Non-pigmented ciliary epithelial cell (primary cell): ENCODE measurements at places on chromosomes 2 and 18.

- DNase-seq: no peak
Observed at GRCh38 chr2:190771726-190772125, 108.9 kb upstream of the GLS start.

GRCh38 chr2:175552902-175553301 is 371.4 kb upstream of the ATP5MC3 start:
- no peak for DNase-seq

GRCh38 chr2:59383473-59383872 is 1142.3 kb upstream of the FANCL start:
- no peak for DNase-seq

DNA sequence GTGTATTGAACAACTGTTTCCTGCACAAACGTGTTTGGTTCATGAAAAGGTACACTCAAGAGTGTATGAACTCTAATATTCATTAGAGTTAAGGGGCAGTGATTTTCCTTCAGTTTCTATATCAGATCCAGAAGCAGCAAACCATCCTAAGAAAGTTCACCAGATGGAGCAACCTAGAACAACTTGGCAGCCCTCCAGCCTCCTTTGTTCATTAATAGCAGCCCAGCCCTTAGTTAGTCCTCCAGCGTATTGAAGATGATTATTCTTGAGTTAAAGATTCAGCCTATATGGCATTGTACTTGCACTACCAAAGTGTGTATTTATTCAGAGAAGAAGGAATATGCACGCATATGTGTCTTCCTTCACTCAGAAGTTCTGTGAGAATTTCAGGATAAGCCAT is 365.5 kb downstream of the SETBP1 start:
- no peak for DNase-seq

GRCh38 chr2:10372862-10373240 is 70.1 kb downstream of the HPCAL1 start:
- DNase-seq: no peak
